ENCODE measurements at places on chromosomes 13 and 19. TPM values are rescaled to one million over a fixed set of nuclear protein-coding genes. Genes with fewer than 3 reads are reported as not detected.

The KIR3DL2 gene
- polyA plus RNA-seq = 1.5 TPM

The MIPEP gene
- polyA plus RNA-seq = 16.4 TPM

The PSG4 gene
- polyA plus RNA-seq = not detected

The SIGLEC5 gene
- not detected for polyA plus RNA-seq

The ZNF709 gene
- polyA plus RNA-seq = 2.3 TPM

The FBXO27 gene
- 1.4 TPM for polyA plus RNA-seq

The C1QTNF9B gene
- not detected for polyA plus RNA-seq

The C19orf25 gene
- 41.5 TPM for polyA plus RNA-seq

- H3K27ac ChIP-seq = no peak overlapping the region
- no peaks in the 10 kb centered on the region for H3K36me3 ChIP-seq
- H3K4me1 ChIP-seq = no peaks in the 10 kb centered on the region
Observed at GRCh38 chr13:98370806-98371515, 193.9 kb upstream of the RNF113B start.

GRCh38 chr13:84417416-84417815 lies 535.1 kb upstream of the SLITRK1 start:
- H3K4me1 ChIP-seq = no peaks in the 10 kb centered on the region
- no peak overlapping the region for H3K27ac ChIP-seq
- no peak overlapping the region for H3K4me3 ChIP-seq

DNA sequence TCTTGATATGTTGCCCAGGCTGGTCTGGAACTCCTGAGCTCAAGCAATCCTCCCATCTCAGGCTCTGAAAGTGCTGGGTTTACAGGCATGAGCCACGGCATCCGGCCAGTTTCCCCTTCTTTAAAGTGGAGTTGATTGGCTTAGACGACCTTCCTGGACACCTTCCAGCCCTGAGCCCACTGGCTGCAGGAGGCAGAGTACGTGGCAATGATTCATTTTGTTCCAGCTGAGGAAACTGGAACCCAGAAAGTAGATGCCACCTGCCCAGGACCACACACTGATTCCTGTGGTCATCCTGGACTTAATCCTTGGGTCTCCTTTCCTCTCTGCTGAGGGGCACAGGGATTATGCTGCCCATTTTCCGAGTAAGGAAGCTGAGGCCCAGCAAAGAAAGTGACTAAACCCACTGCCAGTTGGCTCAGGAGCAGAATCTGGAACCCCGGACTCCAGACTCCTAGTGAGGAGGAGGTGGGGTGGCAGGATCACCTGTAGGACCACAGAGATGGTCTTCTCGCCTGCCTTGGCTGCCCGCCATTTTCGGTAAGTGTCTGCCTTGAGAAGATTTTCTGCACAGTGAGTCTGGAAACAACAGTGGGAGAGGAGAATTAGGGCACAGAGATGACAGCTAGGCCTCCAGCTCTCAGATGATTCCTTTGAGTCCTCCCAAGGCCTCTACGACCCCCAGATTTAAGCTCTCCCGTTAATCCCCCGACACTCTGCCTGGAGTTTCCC lies 737 bp downstream of the XRCC1 start:
- DNase-seq = no peak
- no peaks in the 10 kb centered on the region for H3K27me3 ChIP-seq
- peak overlapping the region; percentile 99 for H3K27ac ChIP-seq
- no peaks in the 10 kb centered on the region for H3K36me3 ChIP-seq

DNA sequence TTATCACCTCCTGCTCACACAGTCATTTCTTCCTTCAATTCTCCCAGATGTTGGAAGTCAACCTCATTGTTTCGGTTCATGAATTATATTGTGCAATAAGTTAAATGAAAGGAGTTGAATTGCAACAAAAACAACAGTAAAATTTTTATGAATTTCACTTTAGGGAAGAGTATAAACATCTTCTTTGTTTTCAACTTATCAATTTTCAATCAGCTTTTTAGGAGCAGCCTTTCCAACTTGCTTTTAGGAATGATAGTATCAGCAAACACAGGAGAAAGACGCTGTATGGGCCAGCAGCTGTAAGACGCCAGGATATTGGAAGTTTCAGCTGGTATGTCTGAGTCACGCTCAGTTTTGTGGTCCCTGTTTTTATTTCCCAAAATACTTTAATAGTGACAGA lies 132.5 kb upstream of the ARGLU1 start:
- no peaks in the 10 kb centered on the region for H3K36me3 ChIP-seq
- no peak overlapping the region for H3K27ac ChIP-seq

DNA sequence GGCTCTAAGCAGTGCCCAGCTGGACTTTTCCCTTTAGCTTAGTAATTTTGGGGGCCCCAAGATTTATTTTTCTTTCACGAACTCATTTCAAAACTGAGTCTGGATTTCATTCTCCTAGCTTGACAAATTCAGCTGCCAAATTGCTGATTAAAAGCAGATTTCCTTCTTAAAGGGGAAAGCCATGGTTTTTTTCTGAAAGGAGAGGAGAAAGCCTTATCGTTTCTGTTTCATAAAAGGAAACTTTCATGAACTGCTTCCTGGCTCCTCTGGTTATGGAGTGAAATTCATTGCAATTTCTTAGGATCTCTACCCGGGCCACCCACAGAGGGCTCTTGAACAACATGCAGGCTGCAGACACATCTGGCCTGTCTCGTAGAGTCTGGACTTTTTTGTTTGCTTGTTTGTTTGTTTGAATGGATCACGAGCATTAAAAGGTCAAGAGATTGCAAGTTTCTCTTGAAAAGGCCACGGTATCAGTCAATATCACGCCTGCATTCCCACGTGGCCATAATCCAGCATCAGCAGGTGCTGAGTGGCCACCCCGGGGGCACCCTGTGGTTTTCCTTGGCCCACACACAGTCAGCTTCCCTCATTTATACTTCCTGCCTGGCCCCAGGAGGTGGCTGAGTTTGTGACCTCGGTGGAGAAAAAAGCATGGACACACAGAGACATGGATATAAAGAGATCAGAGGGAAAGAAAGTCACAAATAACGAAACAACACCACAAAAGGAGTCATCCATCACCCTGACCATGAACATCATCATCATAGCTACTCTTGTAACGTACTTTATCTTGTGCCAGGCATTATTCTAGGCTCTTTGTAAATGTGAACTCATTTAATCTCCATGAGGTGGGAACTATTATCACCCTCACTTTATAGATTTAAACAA lies 10.5 kb upstream of the KLK4 start:
- H3K4me1 ChIP-seq = peaks cover 5% of the 10 kb centered on the region
- no peaks in the 10 kb centered on the region for H3K27me3 ChIP-seq
- H3K4me3 ChIP-seq = no peak overlapping the region
- no peaks in the 10 kb centered on the region for H3K36me3 ChIP-seq
- no peak overlapping the region for H3K27ac ChIP-seq

DNA sequence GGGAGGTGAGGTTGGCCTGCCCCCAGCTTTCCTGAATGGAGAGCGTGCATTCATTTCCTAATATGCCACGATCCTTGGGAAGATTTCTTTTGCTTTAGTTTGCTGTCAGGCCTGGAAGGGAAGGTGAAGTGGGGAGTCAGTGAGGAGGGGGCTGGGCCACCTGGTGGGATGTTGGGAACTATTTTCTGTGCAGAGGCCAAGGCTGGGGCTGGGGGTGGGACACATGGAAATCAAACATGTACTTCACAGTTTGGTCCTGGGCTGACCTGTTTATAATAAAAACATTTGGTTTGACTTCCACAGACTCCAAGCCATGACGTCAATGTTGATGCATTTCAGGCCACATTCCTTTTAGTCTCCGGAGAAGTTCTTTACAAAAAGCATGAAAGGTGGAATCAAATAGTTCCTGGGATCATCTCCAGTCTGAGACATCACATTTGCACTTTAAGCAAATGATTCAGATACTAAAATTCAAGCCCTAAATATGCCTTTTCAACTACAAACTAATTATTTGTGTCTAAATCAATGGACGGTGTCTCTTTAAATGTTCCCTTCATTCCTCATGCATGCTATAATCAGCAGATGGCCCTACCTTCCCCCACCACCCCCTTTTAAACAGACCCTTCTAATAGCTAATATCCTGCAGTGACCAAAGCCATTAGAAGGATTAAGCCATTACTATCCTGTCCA lies 41.5 kb upstream of the MEDAG start:
- H3K27ac ChIP-seq = no peak overlapping the region
- no peaks in the 10 kb centered on the region for H3K27me3 ChIP-seq
- no peaks in the 10 kb centered on the region for H3K36me3 ChIP-seq
- DNase-seq = no peak

- H3K27ac ChIP-seq = no peak overlapping the region
- no peaks in the 10 kb centered on the region for H3K36me3 ChIP-seq
- H3K4me3 ChIP-seq = no peak overlapping the region
- peaks cover 13% of the 10 kb centered on the region for H3K4me1 ChIP-seq
- no peaks in the 10 kb centered on the region for H3K27me3 ChIP-seq
Observed at GRCh38 chr19:38412961-38413360, 10.1 kb downstream of the FAM98C start.

DNA sequence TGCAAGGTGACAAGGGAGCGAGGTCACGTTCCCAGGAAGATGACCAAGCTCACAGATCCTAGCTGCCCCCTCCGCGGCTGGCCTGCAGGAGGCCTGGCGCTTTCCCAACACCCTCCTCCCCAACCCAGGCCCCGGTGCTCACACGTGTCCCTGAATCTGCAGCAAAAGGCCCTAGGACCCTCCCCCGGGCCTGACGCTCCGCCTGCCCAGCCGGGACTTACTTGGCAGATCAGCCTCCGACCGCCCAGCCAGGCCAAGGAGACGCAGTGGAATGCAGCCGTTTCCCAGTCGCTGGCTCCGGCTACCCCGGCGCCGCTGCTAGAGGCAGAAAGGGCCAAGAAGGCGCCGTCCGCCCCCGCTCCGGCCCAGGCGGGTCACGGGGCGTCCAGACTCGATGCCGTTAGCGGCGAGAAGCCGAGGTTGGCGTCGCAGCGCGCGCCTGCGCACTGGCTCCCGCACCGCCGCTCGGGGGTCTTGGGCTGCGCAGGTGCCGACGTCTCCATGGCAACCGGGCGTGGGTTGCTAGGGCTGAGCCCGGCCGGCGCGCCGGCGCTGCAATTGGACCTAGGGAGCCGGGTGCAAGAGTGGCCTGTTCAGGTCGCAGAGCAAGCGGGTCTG lies at the start of gene PNMA8A:
Gene PNMA8A (minus strand): TSS at position 448 of the 618 bp plus-strand sequence. CDS start 528 bp downstream, outside the sequence.
- H3K4me3 ChIP-seq = no peak within 1 kb of the TSS
- H3K27ac ChIP-seq = no peak within 1 kb of the TSS
- peaks cover 10% of the 10 kb centered on the region for H3K27me3 ChIP-seq
- DNase-seq = no peak

DNA sequence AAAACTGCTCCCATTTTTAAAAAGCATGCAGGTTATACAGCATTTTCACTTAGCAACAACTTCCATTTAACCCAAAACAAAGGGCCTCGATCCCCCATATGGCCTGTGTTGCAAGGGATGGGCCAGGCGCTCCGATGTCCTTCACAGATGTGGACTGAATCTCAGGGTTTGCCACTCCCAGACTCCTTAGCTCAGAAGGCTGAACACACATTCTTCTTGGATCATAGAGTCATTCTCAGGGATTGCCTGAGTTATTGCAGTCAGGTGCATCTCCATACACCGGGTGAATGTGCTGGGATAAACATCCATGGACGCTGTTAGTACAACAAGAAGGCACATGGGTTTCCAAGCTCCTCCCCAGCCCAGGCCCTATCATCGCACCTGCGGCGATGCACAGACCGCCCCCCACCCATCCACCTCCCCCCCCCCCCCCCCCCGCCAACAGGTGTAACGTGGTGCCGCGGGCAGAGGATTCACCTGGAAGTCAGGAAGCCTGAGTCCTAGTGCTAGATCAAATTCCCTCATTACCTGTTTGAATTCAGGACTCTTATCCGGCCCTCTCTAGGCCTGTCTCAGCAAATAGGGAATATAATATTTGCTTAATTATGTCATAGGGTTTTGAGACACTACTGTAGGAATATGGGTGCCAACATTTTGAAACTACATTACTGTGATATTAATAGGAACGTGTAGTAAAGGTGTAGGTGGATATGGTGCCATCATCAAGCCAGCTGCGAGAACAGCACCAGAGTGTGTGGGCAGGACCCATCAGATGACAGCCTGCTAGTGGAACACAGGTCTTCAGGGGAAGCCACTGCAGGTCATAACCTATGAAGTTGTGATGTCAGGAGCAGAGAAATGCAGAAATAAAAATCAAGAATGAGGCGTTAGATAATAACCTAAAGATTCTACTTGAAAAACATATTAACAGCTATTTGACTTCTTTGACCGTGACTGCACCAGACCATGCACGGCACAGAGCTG lies 110.9 kb downstream of the SACS start:
- no peak for DNase-seq
- no peaks in the 10 kb centered on the region for H3K36me3 ChIP-seq
- H3K4me1 ChIP-seq = peaks cover 17% of the 10 kb centered on the region
- no peak overlapping the region for H3K4me3 ChIP-seq

DNA sequence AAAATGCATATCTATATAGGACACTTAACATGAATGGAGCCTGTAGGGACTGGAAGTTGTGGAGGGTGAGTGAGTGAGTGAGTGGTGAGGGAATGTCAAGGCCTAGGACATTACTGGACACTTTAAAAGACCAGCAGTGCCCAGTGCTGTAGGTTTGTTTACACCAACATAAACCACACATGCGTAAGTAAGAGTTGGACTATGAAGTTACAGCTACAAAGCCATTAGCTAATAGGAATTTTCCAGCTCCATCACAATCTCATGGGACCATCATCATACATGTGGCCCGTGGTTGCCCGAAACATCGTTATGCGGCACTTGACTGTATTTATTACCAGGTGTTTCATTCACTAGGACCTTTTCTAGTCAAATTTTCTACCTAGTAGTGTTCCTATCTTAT lies 49.2 kb downstream of the LATS2 start:
- no peak overlapping the region for H3K27ac ChIP-seq
- no peaks in the 10 kb centered on the region for H3K27me3 ChIP-seq
- H3K36me3 ChIP-seq = no peaks in the 10 kb centered on the region
- H3K4me1 ChIP-seq = no peaks in the 10 kb centered on the region

Data from CD4-positive, alpha-beta memory T cell (primary cell).